Left ventricle myocardium inferior (tissue), 1 donor: ENCODE measurements at places on chromosomes 2 and 18. TPM values are rescaled to one million over a fixed set of nuclear protein-coding genes. Genes with fewer than 3 reads are reported as not detected.

The MYO7B gene
- total RNA-seq: 0.44 TPM

The TRPM8 gene
- not detected for total RNA-seq

The ST6GAL2 gene
- 0.41 TPM for total RNA-seq

The DPP10 gene
- 0.16 TPM for total RNA-seq

The POU3F3 gene
- total RNA-seq: 0.11 TPM

The ASPRV1 gene
- 0.63 TPM for total RNA-seq

The FER1L5 gene
- total RNA-seq: 0.05 TPM

The EMILIN1 gene
- 18.4 TPM for total RNA-seq

The ALK gene
- total RNA-seq: 0.14 TPM

The ANKRD36 gene
- 4.3 TPM for total RNA-seq

The TUBA4A gene
- 130 TPM for total RNA-seq

The OR6B2 gene
- total RNA-seq: not detected

The HOXD9 gene
- 0.16 TPM for total RNA-seq

The RPRM gene
- total RNA-seq: not detected

The TMEM17 gene
- total RNA-seq: 2.2 TPM
